ENCODE measurements at places on chromosomes 11 and 22.

DNA sequence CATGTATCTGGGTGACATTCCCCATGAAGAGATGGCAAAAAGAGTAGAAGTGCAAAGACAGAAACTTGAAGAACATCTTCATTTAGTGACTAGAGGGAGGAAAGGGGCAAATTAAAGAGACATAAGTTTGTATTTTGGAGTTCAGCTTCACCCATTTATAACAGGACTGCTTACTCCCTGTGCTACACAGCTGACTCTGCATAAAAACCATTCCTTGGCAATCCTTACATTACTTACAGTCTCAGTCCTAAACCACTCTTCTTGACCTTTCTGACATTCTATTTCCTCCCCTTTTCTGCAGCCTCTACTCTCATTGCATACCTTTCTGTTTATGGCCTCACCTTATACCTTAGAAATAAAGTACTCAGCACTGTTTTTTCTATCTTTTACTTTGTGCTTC is 6.8 kb upstream of the SERGEF start:
- no peak for ATAC-seq

DNA sequence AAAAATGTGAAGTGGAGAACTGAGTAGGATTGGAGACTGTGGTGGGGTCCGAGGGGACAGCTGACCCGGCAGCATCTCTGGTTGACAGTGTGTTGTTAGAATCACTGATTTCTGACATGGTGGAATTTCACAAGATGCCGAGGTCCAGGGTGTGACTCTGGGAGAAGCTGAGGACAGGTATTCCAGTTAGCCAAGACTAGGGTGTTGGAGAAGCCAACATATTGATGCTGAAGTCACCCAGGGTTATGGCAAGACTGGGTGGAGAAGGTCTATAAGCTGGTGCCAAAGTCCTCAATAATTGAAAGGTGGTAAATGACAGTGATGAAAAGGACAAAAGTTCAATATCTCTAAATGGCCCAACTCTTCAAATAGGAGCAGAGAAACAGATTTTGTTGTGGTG is 86.1 kb downstream of the ME3 start:
- ATAC-seq = no peak

- no peak for ATAC-seq
These were observed 18.7 kb downstream of the MRGPRX4 start for GRCh38 chr11:18191376-18191775.

DNA sequence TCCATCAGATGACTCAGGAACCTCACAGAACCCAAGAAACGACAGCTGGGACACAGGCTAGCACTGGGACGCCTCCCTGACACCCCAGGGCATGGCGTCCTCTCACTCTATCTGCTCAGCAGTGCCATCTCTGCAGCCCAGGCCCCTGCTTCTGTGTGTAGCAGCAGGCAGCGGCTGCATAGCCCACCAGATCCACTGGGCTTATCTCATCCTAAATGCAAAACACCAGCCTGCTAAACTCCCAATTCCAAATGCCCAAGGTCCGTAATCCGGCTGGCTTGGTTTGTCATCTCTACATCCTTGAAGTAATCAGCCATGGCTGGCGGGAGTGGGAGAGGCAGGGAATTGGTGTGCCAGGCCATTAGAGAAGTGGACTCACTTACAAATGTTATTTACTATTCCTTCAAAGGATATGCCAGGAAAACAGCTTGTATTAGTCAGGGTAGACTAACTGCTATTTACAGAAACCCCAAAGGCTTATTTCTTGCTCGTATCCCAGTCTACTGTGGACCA is 30.7 kb downstream of the SPATA19 start:
- ATAC-seq = no peak

DNA sequence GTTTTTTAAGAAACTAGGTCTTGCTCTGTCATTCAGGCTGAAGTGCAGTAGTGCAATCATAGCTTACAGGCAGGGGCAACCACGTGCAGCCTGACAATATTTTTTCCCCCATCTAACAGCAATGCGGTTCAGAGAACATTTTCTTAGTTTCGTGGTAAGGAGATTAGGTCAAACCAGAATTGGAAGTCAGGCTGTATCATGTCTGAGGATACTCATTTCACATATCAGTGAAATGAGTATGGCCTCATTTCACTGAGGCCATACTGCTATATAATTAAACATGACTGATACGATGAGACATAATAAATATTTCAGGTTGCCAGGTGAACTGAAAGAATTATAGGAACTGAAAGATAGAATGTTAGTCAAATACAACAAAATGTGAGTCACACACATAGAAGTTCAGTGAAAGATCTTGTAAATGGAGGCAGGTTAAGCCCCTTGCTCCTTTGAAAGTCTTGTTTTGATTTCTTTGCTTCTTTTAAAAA is 32.5 kb upstream of the IZUMO1R start:
- ATAC-seq = no peak

- ATAC-seq = no peak
These were observed 4.2 kb downstream of the MMP1 start for GRCh38 chr11:102793677-102794290.

DNA sequence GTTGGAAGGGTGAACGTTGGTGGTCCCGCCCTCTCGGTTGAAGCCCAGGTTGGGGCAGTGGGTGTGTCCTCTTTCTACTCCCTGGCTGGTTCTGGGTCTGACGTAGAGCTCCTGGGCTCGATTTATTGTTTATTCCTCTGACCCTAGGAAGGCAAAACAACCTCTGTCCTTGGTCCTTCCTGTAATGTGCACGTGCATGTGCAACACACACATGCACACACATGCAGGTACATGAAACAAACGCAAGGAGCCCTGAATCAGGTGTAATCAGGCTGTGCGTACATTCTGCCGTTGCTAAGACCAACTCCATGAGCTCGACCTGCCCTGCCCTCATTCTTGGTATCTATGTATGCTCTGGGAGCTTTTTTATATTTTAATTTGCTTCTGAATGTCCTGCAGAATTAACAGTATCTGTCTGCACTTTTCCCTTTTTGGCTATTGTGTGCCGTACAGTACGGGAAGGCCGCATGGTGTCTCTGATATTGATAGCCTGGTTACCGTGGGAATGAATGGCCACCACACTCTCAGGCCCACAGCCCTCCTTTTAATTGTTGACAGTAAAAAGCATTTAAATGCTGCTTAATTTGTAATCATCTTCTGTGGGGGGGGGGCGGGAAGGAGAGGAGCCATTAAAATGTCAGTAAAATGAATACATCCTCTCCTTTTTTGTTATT is 66.0 kb upstream of the NNMT start:
- no peak for ATAC-seq

DNA sequence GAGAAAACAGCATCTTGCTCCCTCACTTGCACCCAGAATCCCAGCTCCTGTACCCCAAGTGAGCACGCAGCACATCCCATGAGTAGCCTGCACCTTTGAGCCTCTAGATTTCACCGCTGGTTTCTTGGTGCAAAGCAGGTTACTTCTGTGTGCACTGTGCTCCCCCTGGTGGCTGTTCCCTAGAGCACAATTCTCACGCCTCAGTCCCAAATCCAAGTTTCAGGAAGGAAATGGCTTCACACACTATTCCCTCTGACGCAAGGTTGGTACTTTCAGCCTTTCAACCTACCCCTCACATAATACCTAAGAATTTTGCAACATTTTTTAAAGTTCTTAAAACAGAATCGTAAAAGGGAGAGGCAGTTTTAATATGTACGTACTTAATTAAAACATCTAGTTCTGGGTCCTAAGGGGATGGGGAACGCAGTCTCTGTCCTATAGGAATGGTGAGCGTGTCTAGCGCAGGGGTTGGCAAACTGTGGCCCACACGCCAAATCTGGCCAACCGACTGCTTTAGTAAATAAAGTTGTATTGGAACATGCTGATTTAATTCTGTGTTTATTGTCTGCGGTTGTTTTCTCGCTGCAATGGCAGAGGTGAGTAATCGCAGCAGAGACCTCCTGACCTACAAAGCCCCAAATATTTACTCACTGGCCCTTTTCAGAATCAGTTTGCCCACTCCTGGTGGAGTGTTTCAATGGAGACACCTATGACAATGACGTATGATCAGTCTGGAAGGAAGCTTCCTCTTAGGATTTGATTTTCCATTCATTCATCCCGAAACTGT is 27.5 kb downstream of the DHCR7 start:
- ATAC-seq = no peak

DNA sequence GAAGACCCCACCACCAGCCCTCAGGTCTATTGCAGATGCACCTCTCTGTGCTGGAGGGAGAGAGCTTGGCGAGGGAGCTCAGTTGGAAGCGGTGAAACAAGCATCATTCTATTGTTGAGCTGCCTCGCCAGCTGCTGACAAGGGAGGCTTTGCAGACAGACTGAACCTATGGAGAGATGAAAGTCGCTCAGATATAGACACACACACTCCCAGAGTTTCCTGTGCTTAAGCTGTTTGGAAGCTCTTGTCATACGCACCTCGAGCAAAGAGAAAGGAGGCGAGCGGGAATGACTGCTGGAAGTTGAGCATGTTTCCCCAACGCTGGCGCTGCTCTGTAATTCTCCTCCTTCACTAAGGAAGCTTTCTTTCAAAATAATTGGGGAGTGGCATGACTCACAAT is 126.1 kb downstream of the TRIM29 start:
- no peak for ATAC-seq

DNA sequence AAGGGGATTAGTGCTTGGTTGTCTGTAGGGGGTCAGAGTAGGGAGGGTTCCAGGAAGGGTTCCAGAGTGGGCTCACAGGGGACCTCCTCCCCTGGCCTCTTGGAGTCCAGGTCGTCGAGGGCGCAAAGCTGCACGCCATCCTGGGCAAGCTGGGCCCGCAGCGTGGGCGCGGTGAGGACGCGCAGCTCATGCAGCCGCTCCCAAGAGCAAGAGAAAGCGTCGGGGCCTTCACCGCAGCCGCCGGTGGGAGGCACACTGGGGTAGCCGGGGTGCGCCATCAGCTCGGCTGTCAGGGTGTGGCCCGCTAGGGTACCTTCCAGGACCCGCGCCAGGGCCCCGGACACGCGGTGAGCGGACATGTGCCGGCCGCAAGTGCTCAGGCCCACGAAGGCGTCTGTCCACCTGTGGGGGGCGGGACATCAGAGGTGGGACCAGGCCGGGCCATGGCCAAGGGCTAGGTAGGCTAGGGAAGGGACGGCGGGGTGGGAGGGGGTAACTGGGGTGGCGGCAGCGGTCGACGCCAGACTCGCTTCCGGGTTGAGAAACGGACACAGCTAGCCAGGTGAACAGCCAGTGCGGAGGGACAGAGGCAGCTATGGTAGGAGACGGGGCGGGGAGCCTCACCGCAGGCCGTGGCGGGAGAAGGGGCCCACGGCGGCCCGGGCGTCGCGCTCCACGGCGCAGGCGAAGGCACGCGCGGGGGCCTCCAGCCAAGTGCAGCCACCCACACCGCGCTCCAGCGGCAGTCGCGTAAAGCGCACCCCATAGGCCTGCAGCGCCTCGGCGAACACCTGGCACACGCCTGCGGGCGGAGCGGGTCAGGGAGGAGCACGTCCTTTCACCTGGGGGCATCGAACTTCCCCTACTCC is 1.2 kb downstream of the YDJC start:
- ATAC-seq = no peak

DNA sequence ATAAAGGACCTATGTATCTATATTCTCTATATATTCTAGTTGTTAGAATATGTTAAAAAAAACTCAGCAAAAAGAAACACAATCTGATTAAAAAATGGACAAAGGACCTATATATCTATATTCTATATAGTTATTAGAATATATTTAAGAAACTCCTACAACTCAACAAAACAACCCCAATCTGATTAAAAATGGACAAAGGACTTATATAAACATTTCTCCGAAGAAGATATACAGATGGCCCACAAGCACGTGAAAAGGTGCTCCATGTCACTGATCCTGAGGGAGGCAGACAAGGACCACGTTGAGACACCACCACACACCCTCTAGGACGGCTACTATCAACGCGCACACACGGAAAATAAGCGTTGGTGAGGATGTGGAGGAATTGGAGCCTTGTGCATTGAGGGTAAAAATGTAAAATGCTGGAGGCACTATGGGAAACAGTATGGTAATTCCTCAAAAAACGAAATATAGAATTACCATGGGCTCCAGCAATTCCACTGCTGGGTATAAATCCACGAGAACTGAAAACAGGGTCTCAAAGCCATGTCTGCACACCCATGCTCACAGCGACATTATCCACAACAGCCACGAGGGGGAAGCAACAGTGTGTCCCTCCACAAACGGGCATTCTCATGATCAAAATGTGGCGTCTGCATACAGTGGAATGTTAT is 22.7 kb downstream of the YPEL1 start:
- ATAC-seq = peak; percentile 90

DNA sequence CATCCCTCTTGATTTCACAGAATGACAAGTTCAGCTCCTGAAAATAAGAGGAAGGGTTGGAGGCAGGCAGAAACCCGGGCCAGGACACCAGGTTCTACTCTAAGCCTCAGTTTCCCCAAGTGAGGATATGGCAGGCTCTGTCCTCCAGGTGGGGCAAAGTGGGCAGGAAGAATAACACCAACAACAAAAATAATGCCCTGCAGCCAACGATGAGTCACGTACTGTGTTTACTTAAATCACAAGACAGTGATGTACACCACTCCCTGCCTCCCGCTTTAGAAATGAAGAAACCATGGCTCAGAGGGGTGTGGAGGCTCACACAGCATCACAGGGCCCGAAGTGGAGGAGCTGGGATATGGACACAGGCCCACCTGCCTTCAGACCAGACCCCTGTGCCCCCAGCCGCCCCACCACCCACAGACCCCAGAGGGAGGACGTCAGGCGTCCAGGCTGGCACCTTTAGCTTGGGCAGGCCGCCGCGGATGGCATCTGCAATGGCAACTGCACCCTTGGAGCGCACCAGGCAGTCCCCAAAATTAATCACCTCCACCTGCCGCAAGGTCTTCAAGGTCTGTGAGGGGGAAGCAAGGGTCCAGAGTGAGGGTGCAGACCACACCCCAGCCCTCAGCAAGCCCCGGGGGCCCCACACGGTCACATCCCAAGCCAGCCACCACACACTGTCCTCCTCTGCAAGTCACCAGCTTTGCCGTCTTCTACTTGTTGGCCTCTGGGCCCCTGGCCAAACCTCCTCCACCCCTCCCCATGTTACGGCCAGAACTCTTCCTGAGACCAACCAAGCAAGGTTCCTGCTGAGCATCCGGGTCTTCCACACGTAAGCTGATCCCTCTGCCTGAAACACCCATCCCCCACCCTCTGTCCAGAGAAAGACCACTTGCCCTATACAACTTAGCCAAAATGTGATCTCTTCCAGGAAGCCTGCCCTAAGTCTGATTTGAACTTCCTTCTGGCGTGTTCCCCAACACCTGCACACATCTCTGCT is 15.8 kb upstream of the CHADL start:
- ATAC-seq = peak; percentile 73

DNA sequence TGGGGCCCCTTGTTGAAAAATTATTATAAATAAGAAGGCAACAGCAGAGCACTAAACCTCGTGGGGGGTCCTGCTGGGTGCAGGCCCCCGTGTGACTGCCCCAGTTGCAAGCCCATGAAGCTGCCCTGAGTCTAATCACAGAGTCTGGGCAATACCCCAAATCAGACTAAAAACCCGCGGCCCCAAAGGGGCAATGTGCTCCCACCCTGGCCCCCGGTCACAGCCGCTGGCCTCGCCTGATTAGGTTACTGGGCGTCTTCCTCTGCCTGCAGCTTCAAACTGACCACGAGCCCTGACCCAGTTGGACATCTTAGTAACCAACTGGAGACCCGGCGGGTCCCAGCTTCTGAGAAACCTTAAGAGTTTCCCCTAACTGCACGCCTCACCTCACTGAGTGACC is 1.6 kb downstream of the CXCR5 start:
- no peak for ATAC-seq
